ENCODE measurements at places on chromosomes 3 and 15.

- DNase-seq, result no peak
Observed at GRCh38 chr3:186496635-186497034, 47.5 kb downstream of the CRYGS start.

GRCh38 chr15:97504031-97504792 lies 456.3 kb upstream of the ARRDC4 start:
- no peak for DNase-seq

- no peak for DNase-seq
Observed at GRCh38 chr3:44506961-44507360, 29.5 kb upstream of the ZNF445 start.

DNA sequence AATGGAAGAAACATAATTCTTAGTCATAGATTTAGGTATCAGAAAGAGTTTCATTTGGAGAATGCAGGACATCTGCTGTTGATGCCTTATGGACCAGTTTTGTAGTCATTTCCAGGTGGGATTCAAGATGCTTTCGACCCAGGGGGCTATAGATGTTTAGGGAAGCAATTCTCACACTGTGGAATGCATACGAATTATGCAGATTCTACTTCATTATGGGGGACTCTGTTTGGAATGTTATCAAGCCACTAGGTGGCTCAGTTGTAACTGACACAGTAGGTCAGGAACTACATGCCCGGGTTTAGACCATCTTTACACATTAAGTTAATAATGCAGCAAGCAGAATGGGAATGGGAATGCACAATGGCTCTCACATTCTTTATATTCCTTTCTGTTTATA lies 1359.8 kb downstream of the ZPLD1 start:
- peak; percentile 22 for DNase-seq

DNA sequence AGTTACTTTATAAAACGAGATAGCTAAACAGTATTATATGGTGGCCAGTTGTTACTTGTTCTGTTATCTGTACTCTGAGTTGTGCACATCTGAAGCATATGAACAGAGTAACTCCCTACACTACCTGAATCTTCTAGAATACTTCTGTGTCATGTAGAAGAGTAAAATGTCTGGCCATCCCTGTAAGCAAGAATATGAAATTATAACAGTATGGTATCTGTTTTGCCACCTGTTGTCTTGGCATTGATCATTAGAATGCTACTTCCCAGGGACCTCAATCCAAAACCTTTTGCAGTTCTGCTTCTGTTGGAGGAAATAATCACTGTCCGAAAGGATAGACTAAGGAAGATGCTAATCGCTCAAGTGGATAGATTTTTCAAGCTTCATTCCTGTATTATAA lies 1.9 kb downstream of the TEX9 start:
- DNase-seq, result no peak

DNA sequence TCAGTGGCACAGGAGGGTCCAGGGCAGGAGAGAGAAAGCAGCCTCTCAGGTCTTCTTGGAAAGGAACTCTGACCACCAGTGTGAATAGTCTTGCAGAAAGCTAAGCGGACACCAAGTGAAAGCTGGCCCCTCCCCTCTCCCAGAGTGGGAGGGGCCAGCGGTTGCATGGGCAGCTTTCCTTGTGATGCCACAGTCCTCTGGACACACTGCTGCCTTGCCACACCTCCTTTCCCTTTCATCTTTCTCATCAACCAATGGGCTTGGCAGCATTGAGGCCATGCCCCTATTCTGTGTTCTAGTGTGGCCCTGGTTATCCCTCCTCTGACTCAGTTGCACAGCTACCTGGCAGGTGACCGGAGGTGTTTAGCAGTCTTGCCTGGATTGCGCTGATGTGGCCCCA lies 49.7 kb upstream of the GOLGA6B start:
- no peak for DNase-seq

- DNase-seq, result no peak
Observed at GRCh38 chr3:64038253-64038767, 15.0 kb upstream of the PSMD6 start.

DNA sequence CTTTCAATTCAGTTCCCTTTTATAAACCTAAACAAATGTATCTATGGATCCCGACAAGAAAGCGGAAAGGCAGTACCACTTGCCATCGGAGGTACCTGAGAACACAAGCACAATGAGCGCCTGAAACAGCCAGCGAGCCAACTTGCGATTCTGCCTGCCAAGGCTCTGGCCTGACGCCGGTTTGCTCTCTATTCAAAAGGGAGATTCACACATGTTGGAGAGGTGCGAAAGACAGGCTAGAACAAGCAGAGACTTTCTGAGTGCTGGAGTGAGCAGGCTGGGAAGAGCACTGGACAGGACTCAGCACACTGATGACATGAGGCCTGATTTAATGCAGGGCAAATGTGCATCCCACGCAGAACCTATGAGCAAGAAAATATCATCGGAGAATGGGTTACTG lies 17.7 kb upstream of the PRR23E start:
- DNase-seq, result no peak

DNA sequence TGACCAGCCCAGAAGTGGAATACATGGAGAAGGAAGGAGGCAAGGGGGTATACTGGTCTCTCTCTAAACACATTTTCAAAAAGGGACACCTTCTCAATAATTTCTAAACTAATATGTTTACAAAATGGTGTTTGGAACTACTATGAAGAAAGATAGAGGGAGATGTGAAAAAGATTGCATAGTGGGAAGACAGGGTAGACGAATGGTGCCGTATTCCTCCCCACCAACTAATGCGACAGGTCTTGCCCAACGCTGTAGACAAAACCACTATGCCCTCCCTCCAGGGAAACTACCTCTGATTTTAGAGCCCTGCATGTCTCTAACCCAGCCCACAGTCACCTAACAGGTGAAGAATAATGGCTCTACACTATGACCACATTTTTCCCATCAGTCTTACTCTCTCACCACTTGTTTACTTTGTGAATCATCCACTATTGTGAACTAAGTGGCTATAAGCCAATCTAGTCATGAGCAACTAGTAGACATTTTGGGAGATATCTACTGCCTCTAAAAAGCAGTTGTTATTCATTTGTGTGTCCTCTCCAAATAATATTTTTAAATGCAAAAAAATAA lies 108.2 kb upstream of the UBE2E2 start:
- DNase-seq, result no peak

DNA sequence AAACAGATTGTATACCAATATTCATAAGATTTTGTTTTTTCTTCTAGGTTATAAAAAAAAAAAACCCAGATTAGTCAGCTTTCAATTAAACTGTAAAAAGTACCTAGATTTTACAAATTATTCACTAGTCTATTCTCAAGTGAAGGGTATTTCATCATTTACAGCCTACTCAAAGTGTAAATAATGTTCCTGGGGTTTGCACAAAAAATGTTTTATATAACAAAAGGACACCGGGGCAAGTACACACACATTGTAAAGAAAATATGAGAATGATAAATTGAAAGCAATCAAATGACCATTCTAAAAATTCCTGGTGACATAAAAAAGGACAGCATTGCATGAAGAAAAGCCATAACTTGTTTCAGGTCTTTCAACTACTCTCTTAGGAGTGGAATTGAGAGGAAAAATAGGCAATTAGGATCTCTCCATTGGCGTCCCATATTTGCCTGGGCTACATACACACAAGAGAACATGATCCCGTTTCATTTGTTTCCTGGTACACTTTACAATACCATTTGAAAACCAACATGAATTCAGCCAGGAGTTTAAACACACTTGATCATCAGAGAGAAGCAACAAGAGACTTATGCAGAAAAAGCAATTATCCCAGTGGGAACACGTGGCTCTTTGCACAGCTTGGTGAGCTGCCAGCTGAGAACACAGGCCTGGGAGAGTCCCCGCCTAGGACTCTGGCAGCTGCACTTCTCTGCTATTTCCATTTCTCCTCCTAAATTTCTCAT lies 1039.2 kb downstream of the ROBO1 start:
- DNase-seq, result peak; percentile 62

- DNase-seq, result no peak
Observed at GRCh38 chr3:99084156-99084555, 182.7 kb upstream of the DCBLD2 start.

GRCh38 chr3:69322158-69322509 lies 63.8 kb downstream of the FRMD4B start:
- DNase-seq, result no peak

DNA sequence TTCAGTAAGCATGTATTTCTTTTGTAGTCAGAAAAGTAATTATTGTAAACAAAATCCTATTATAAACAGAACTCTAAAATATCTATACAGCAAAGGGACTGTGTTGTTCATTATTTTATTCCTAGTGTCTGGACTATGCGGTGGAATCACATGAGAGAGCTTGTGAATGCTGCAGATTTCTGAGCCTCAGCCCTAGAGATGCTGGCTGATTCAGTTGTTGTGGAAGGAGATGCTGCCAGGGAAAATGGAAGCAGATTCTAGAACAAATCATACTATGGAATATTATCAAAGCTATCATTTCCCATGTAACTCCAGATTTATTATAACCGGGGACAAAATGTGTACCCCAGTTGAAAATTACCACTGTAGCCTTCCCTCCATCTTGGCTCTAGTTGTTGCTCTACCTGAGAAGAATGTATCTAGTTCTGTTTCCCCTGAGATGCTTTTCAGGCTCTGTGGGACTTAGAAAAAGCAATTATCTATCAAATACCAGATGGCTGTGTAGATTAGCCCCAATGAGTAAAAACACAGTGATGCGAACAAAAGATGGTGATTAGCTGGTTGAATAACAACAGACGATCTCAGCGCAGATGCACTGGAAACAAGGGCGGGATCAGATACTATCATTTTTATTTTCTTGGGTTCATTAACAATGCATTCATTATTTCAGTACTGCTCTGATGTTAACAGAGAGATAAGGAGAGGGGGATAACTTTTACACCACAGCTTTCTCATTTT lies 131.3 kb downstream of the TMEM108 start:
- DNase-seq, result peak; percentile 61

DNA sequence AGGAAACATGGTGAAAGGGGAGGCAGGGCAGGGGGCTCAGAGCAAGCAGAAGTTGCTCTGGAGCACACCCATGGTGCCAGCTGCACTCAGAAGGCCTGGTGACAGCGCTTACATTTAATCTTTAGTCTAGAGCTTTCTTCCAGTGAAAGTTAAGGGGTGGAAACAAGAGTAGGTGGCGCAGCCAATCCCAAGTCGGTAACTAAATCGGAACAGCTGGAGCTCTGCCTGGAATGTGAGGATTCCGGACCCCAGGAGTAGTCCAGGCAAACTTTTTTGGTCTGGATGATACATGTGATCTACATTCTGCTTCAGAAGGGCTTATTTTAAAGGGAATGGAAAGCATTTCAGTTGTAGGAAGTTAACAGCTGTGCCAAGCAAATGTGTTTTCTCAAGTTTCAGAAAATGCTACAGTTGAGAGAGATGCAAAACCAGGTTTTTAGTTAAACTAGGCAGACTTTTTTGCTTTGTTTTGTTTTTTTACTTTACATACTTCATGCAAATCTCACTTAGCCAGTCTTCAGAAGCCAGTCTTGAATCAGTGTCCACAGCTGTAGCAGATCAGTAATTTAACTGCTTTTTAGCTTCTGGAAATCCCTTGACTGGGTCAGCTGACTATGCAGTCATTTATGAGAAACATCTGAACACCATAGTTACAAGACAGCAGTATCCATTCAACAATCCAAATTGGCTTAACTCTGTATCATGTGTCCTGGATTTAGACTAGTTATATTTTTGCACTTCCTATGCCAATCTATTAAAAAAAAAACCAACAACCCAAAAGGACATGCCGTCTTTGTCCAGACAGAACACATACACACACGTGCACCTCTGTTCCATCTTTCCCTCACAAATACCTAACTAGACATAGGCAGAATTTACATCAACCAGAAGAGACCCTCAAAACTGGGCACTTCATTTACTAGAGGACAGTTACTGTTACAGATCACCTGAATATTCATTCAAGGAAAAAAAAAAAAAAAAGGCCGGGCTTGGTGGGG lies 33.2 kb downstream of the ZNF106 start:
- peak; percentile 36 for DNase-seq

GRCh38 chr15:64521726-64522164 lies 61.4 kb downstream of the ZNF609 start:
- peak; percentile 78 for DNase-seq

- DNase-seq, result no peak
Observed at GRCh38 chr3:42005401-42005800, 43.5 kb upstream of the ULK4 start.

DNA sequence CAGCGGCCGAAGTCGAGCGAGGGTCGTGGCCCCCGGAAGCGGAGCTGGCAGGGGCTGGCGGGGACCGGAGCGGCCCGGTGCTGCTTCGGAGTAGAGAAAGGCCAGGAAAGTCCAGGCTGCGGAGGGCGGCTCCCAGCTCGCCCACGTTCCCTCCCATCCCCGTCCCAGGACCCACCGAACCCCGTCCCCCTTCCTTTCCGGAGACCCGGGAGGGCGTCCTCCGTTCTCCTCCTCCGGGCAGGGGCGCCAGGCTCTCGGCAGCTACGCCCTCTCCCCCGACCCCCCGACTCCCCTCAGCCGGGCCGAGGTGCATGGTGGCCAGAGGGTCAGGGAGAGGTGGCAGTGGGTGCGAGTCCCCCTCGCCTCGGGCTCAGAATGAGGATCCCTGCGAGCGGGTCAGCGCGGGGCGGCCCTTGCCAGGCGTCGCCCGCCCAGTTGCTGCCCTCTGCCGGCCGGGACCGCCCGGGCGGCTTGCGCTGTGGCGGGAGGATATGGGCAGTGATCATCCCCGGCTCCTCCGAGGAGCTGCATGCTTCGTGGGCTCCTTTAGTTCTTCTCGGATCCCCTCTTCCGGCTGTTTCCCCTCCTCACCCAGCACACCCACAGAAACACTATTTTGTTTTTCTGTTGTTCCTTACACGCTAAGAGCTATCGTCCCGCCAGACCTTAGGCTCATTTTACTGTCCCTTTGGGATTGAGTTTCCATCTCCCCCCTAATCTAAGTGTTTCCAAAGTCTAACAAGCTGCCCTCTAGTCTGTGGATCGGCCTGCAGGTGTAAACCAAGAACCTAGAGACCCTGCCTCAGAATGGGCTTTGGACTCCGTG lies 744 bp upstream of the ALDH1A2 start:
- peak; percentile 83 for DNase-seq

DNA sequence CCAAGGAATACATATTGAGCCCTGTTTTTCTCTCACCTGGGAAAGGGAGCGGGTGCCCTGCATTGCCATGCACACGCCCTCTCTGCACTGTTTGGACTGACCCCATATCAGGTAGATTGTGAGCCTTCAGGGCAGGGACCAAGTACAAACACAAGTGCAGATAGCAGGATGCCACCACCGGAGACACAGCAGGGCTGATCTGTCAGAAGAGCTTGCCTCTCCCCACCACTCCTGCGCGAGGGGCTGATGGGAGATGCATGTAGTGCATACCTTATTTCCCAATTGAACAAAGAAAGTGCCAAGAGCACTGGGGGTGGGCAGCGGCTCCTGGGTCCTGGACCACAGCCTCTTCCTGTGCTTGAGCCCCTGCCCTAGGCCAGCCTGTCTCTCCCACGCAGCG lies 9.0 kb upstream of the SLCO2A1 start:
- DNase-seq, result peak; percentile 16

- DNase-seq, result no peak
Observed at GRCh38 chr15:62901087-62901486, 141.5 kb upstream of the TPM1 start.

DNA sequence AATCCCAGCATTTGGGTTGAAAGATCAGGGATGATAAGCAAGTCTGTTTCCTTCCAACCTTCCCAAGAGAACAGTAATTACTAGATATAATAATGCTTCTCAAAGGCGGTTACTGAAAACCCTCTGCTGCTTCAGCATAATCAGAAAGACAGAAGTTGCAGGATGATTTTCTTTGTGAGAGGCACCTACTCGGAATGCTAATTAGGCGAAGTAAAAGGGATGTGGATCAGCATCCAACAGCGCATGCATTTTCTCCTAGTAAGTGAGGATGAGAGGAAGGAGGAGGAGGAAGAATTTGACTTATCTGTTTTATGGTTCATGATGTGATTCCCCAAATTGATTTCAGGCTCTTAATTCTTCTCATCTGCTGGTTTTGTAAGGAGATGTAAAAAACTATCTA lies 118.0 kb downstream of the CACNA2D3 start:
- DNase-seq, result no peak

- DNase-seq, result no peak
Observed at GRCh38 chr15:35477312-35478262, 68.4 kb downstream of the DPH6 start.
